GM12865 (cell line): ENCODE measurements at places on chromosomes 16 and 17.

GRCh38 chr17:13004336-13004735 is 13.5 kb downstream of the ELAC2 start:
- no peak for DNase-seq

DNA sequence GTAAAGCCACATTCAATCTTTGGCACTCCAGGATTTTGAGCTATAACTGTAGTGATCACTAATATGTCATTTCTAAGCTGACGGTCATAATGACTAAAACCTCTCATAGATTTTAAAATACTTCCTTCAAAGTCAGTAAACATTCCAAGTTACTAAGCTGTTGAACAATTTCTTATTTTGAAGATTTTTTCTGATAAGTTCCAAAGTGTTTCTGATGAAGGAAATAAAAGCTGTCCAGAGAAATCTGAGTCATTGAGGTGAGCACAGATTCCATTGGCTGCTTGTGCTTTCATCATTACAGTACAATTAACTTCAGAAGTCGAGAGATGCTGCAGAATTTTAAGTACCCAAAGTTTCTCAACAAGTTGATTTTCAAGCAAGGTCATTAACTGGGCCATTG is 23.9 kb downstream of the NLRC5 start:
- no peak for DNase-seq

- DNase-seq: no peak
These were observed 57.2 kb downstream of the SDK2 start for GRCh38 chr17:73586921-73587602.

DNA sequence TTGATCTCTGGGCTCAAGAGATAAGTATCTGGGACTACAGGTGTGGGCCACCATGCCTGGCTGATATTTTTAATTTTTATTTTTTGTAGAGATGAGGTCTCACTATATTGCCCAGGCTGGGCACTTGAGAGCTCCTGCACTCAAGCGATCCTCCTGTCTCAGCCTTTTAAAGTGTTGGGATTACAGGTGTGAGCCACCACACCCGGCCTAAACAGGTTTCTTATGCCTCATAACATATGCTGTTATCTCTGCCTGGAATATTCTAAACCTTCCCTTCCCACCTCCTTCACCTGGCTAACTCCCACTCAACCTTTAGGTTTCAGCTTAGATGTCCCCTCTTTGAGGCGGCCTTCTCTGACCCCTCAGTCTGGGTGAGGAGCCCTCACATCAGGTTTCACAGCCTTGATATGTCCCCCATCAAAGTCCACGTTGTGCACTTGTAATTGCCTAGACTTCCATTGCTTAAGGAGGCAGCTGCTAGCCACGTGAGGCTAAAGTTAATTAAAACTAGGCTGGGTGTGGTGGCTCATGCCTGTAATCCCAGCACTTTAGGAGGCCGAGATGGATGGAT is 8.6 kb upstream of the CNP start:
- no peak for DNase-seq

GRCh38 chr17:7586673-7587419 is 3.0 kb downstream of the SOX15 start:
- DNase-seq: no peak

- DNase-seq: no peak
These were observed 21.1 kb upstream of the YPEL2 start for GRCh38 chr17:59310263-59310920.

- DNase-seq: no peak
These were observed 1.6 kb downstream of the SEZ6 start for GRCh38 chr17:29004081-29004692.
